Activated T-cell treated with anti-CD3 and anti-CD28 coated beads, Interleukin-2, amount 50 U/mL, for 4 hours (primary cell): ENCODE measurements at places on chromosomes 3 and 15. TPM values are rescaled to one million over a fixed set of nuclear protein-coding genes. Genes with fewer than 3 reads are reported as not detected.
A peak's percentile ranks its signal among the peaks of the same experiment; 100 is the strongest.

- no peak for DNase-seq
These were observed 157.7 kb upstream of the FAM3D start for GRCh38 chr3:58824285-58824684.

DNA sequence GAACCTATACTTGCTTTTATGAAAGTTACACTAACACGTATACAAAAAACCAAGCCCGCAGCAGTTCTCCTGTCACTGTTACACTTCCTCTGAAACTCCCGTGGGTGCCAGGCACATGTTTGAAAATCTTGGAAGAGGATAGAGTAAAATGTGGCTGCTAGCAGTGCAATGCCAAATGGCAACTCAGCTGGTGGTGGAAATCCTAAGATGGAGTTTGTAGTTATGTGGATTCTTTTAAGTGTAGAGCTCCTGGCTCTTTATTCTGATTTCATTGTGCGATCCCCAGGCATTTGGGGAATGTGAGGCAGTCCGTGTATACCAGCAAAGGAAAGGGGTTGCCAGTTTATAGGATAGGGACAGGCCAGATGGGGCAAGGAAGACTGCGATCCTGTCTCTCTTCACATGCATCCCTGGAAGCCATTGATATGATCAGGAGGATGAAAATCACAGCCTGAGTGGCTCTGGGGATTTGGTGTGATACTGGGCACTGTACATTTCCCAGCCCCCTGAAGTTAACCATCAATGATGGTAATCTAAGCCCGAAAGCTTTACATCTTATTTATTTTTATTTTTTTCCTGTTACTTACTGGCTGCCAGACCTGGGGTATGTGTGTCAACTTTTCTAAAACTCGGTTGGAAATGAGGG is 1.1 kb downstream of the STAC start:
- DNase-seq, result no peak

DNA sequence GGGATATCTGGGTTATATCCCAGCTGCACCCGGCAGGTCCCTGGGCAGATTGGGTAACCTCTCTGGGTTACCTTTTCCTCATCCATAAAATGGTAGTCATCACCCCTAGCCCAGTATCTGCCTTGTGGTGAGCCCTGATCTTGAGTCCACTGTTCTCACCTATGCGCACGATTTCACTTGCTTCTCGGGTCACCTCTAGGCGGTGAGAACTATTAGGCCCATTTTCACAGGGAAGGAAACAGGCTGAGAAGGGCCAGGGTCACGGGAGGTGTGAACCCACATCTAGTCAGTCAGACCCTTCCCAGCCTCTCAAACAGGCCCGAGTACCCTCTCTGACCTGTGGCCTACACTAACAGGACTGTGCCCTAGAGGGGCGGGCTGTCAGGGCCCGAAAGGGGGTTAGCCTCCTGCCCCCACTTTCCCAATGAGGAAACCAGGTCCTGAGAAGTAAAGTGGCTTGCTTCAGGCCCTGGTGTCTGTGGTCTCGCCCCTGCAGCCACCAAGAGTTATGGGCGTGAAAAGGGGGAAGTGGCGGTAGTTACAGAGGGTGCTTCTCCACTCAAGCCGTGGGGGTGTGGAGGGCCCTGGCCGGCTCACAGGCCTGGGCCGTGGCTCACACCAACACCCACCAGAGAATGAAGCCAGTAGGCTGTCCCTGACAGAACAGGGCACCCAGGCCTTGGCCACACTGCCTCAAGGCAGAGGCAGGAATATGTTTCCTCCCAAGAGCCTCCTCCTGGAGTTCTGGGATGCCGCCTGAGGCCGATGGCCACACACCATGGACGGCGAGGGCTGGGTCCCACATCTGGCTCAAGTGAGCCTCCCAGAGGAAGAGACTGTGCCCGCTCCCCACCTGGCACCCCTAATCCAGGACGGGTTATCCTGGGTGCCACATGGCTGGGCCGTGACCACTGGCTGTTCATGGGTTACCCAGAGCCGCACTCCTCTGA is 19.5 kb downstream of the PSTPIP1 start:
- no peak for DNase-seq

- no peak for DNase-seq
These were observed 376.6 kb downstream of the RSL24D1 start for GRCh38 chr15:54820098-54820497.

- DNase-seq, result no peak
These were observed 32.6 kb upstream of the SENP5 start for GRCh38 chr3:196835086-196835485.

DNA sequence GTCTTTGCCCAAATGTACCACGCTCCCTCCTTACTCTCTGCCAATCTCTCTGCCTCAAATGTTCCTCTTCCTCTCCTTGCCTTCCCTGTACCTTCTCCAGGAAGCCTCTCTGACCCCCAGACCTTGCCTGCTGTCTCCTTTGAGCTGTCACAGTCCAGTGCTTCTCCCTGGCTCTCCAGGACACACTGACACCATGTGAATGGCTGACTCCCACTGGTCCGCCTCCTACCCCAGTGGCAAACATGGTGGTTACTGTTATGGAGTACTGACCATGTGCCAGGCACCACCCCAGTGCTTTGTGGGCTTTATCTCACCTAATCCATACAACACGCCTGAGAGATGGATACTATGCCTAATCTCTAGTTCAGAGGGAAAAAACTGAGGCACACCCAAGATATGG is 141.9 kb downstream of the TPRA1 start:
- DNase-seq, result no peak

DNA sequence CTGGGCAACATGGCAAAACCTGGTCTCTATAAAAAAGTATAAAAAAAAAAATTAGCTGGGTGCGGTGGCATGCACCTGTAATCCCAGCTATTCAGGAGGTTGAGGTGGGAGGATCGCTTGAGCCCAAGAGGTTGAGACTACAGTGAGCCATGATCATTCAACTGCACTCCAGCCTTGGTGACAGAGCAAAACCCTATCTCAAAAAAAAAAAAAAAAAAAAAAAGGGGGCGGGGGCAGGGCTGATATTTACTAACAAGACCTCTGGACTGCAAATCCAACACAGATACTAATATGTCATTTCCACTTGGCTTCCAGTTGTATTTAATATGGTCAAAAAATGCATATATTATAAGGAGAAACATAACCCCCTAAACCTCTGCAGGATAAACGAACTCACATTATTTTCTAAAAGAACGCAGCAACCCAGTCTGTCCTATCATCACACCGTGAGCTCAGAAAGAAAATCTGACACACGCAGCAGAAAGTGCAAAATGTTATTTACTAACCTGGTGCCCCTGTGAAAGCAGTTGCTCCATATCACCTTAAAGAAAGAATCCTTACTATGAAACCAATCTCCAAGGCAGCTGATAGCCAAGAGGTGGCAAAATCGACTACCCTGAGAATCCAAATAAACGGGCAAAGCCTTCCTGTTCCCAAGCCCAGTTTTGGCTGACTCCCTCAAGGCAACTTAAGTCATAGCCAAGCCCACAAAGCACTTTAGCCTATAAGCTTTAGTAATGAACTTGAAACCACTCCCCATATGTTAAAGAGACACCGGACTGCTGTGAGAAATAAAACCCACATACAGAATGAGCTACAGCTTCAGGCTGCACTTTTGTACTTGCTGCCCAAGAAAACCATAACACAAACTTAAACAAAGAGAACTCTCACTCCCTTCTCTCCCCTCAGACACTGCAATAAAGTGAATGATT is 39.3 kb downstream of the PLD1 start:
- no peak for DNase-seq

DNA sequence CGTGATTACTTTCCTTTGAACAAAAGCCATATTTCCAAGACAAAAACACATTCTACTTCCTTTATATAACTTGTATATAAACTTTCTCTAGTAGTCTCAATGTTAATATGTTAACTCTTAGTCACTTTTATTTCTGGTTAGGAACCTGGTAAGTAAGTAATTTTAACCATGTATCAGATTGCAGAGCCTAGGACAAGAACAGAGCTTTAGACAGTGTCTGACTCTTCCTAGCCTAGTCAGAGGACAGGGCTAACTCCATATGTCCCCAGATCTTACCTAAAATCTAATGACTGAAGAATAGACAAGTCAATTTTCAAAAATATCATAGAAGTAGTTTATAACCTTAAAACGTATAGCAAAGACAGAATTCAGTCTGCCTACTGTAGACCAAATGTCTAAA is 8.3 kb downstream of the LEKR1 start:
- no peak for DNase-seq

- DNase-seq, result no peak
These were observed 16.0 kb downstream of the H1-8 start for GRCh38 chr3:129558772-129559564.

GRCh38 chr3:13391308-13391707 is 28.8 kb downstream of the NUP210 start:
- DNase-seq, result peak; percentile 35

DNA sequence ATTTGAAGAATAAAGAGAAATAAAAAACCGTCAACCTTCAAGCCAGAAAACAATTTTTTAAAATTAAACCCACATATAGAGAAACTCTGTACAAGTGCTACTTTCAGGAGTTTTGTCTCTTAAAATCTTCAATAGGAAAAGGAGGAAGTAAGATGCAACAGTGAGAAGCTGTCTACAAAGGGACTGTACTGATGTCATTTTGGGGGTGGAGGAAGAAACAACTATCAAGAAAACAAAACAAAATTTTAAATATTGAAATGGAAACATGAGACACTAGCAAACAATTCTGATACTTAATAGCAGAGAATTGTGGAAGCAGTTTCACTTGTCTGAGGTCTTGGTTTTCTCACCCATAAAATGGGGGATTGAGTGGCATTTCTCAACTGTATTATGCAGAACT is 84.4 kb downstream of the SLMAP start:
- no peak for DNase-seq

DNA sequence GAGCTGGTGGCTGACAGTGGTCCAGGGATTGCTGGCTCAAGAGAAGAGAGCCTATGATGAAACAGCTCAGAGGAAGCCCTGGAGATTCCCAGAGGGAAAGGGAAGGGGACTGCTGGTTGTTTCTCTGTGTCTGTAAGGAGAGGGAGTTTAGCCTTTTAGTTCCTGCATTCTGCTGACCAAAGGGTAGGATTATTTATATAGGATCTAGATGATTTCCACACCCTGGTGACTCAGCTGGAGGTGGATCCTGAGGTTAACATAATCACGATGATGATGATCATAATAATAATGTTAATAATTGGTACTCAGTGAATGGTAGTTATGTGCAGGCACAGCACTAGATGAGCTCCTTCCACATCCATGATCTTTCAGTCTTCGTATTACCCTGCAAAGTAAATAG is 144.9 kb downstream of the EPHB1 start:
- no peak for DNase-seq

- DNase-seq, result no peak
These were observed 440.8 kb downstream of the RAP2B start for GRCh38 chr3:153602801-153603200.

DNA sequence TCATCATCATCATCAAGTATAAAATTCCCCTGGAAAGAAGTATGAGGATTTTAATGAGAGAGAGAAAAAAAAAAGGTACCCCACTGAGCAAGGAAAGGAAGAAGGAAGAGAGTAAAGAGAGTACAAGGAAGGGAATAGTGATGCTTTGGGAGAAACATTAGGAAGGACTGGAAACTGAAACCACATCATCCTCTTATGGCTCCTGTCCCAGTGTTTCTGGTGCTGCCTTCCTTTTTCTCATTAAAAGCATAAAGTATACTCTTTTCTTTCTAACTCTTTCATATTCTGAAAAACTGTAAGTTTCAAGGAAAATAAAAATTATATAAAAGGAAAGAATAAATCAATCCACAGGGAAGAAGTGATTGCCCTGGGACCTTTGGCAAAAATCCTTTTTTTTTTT is 616.4 kb upstream of the CBLB start:
- DNase-seq, result no peak

GRCh38 chr15:83100097-83100646 is 7.3 kb upstream of the TM6SF1 start:
- no peak for DNase-seq

DNA sequence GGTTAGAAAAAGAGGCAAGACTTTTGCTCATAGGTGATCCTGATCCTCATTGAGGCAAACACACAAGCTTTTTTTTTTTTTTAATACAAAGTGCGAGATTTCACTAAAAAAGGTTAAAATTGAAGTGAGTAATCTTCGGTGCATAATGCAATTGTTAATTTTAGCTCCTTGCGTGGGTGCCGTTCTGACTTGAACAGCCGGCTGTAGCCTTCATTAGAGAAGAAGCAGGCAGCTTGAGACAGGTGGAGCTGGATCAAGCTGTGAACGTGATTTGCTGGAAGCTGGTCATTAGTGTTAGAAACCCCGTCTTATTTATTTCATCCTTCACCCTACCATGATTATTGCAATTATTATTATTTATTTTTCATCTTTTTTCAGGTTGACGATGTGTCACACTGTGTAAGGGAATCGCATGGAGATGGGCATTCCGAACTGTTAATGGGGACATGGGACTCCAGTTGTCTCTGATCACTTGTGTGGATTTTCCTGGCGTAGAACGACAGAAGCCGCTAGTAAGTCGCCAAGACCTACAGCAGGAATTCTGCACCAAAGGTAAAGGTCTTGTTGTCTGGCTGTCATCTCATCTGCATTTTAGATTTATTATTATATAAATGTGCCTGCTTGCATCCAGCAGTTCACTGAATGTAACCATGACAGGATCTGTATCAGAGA is 40.2 kb downstream of the ARPP21 start:
- no peak for DNase-seq

GRCh38 chr15:93072011-93072410 is 17.0 kb downstream of the RGMA start:
- no peak for DNase-seq

- no peak for DNase-seq
These were observed at the start of gene LYZL4 for GRCh38 chr3:42410370-42411131. Gene LYZL4, minus strand, starts transcription at chr3:42410610. Its CDS starts 3,359 bp downstream, at chr3:42407251.

DNA sequence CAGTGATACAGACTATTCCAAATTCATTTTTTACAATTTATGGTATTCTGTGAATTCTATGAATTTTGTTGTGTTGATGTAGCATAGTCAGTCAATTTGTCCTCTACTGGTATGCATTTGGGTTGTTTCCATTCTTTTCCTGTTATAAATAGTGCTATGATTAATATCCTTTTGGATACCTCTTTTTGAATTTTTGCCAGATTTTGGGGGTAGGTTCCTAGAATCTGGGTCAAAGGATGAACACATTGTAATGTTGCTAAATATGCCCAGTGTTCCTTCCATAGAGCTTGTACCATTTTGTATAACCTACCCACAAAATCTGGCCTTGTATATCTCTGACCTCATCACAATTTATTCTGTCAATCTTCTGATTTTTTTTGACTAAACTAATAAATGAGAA is 44.4 kb upstream of the C3orf38 start:
- no peak for DNase-seq

Gene LSMEM2
- not detected for total RNA-seq

Gene KLHL40
- total RNA-seq, result not detected

Gene NEK10
- 0.49 TPM for total RNA-seq

Gene PTX3
- not detected for total RNA-seq

Gene CYP8B1
- total RNA-seq, result 0.05 TPM

Gene FBXW12
- not detected for total RNA-seq

Gene CFAP91
- 0.16 TPM for total RNA-seq

Gene PRR23E
- not detected for total RNA-seq

Gene PLSCR4
- not detected for total RNA-seq

Gene CMTM8
- total RNA-seq, result 4.7 TPM

Gene HTR3D
- total RNA-seq, result not detected

Gene MOBP
- total RNA-seq, result not detected

Gene SERPINI2
- not detected for total RNA-seq

Gene SLC7A14
- total RNA-seq, result not detected

Gene PRR20G
- total RNA-seq, result not detected

Gene C3orf85
- not detected for total RNA-seq

Gene GRIP2
- not detected for total RNA-seq
